ENCODE measurements at places on chromosomes 13 and 19.

DNA sequence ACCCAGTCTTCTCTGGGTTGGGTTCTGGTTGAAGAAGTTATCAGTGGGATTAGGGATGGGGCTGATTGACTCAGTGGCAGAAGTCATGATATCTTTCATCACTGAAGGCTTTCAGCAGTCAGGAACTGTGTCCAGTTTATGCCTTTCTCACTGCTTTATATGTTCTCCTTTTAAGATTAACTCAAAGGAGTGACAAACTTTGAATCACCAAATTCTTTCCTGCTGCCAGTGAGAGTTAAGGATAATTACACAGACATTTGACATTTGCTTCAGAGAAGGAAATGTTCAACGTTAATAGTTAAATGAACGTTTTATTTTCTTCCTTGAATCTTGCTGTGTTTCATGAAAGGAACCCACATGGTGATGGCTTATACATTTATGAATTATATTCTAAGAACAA is 41.0 kb upstream of the CNMD start:
- DNase-seq, result no peak

DNA sequence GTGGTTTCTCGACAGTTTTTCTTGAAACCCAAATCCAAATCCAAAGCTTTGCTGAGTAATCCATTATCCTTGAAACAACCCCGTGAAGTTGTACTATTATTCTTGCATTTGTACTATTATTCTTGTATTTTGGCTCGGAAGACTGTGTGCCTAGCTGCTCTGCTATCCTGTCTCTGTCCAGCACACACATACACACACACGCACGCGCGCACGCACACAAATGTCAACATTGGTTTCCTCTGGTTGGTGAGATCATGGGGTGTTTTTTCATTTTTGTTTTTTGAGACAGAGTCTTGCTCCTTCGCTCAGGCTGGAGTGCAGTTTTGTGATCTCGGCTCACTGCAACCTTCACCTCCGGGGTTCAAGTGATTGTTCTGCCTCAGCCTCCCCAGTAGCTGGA is 14.9 kb upstream of the KLK4 start:
- no peak for DNase-seq

DNA sequence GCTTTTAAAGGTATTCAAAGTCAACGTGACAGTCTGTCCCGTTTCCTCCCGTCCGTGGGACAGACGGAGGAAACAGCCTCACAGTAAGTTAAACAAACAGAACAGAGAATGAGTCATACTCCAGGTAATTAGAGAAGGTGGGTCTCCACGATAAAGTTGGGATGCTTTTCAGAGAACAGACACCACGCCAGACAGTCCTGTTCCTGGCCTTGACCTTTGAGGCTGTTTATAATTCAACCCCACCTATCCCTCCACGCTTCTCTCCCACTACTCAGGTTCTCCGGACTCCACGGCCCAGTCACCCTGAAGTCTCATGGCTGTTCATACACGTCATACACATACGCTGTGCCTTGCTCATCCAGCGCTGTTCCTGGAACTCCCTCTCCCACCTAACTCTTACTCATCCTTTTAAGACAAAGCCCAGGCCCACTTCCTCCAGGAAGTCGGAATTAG is 42.5 kb downstream of the ARHGEF18 start:
- no peak for DNase-seq

DNA sequence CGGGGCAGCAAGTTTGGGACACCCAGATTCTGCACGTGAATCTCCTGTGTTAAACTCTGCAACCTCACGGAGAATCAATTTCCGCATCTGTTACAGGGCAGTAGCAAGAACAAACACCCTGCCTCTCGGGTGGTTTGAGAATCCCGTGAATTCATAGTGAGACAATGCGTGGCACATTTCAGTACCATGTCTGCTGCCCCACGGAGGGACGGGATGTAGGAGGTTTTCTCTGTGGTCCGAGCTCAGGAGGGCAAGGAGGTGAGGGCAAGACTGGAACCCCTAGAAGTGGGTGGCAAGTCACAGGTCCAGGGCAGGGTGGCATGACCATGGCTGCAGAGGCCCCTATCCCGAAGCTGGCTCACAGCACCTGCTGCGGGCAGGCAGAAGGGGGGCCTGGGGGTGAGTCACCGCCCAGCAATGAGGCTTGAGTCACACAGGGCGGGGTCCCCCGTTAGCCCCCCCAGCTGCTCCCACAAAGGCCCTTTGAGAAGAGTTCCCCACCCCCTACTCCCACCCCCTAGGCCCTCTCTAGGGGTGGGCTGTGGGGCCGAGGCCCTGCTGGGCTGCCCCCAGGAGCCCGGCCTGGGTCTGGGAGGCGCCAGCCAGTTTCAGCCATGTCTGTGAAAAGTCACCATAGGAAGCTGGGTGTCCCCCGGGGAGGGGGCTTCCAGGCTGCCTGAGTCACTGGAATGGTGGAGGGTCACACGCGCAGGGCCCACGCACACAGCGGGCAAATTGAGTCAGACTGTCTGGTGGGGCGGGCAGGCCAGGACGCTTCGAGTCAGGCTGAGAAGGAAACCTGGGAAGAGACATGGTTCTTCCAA is 25.8 kb upstream of the NANOS3 start:
- DNase-seq, result peak; percentile 73

GRCh38 chr13:113216254-113217048 is 7.0 kb downstream of the CUL4A start:
- no peak for DNase-seq

GRCh38 chr13:28490061-28490460 is 4.9 kb downstream of the FLT1 start:
- DNase-seq, result no peak

DNA sequence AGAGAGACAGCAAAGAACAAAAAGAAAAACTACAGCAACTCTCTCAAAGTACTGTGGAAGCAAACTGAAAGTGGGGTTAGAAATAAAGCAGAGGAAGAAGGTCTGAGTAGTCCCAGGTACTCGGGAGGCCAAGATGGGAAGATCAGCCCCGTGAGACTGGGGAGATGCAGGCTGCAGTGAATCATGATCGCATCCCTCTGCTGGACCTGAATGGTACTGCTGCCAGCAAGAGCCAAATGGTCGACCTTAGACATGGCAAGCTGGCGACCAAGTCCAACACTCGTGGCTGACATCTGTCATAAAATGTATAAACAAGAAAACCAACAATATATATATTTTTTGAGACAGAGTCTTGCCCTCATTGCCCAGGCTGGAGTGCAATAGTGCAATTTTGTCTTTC is 33.7 kb upstream of the ZNF724 start:
- no peak for DNase-seq

DNA sequence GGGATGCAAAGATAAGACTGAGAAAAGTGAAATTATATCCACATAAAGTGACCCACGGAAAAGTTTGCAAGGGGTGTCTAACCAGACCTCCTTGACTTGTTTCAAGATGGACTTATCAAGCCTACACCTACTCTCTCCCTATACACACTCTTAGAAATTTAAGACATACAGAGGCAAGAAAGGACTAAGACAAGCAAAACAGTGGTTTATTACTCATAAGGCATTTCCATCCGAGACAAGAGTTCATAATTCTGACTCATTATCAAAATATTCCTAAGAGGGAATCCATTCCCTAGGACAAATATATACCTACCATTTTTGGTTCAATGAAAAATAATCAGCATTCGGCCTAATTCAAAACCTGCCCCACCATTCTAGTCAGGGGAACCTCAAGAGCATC is 232.6 kb upstream of the GPC6 start:
- DNase-seq, result peak; percentile 24

- DNase-seq, result no peak
These were observed 39.1 kb upstream of the EEF1AKMT1 start for GRCh38 chr13:20812890-20813289.

DNA sequence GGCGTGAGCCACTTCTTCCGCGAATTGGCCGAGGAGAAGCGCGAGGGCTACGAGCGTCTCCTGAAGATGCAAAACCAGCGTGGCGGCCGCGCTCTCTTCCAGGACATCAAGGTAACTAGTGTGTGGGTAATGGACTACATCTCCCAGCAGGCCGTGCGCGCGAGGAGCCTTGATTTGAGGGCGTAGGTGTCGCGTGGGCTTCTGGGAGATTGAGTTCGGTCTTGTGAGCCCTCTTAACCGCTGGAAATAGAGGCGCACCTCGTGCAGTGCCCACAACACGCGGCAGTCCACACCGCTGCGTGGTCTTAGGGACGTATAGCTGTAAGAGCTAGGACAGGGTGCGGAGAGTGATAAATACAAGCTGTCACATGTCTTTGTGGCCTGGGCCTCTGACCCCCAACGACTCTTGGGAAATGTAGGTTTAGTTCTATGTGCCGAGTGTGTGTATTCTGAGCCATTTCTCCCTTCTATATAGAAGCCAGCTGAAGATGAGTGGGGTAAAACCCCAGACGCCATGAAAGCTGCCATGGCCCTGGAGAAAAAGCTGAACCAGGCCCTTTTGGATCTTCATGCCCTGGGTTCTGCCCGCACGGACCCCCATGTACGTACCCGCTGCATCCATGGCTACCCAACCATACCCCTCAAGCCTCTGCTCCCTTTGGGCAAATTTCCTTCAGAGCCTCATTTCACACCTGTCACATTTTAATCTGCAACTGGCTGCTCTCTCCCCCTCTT is 864 bp downstream of the FTL start:
- peak; percentile 68 for DNase-seq

DNA sequence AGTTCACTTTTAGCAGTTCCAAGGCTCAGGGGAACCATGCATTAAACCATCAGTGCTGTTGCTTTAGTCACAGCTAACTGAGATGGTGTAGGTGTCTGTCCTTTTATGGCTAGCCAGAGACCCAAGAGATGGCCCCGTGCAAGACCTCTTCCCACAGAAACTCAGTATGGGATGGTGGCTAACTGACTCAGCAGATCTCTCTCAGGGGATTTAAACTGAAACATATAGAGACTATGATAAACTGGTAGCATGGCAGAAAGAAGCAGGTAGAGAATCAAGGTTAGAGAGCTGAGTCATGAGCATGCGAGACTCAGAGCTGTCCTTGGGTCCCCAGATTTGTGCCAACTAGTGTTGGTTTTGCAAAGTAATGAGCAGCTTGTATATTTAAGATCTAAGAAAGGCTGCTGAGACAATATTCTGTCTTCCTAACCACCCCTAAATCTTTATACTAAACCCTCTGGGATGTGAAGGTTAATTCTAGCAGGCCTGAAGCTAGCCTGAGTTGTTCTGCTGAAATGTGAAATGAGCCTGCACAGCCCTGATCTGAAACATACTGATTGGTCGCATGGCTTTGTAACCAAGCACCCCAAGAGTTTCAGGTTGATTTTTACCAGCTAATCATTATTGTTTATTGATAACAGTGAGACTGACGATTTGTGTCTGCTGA is 6.5 kb upstream of the SCEL start:
- DNase-seq, result no peak

DNA sequence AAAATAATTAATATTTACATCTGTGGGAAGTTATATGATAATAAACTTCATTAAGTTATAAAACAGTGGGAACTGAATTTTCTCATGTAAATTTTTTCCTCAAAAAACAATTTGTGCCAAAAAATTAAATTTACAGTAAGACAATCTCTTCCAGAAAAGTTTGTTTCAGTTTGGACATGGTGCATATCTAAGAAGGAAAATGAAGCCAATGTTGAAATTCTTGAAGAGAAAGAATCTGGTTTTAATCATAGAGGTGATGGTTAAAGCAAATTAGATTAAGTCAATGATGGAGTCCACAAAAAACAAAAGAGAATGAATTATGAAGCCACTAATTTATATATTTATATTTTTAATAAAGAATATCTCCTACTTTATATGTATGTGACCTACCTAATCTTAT is 457.2 kb upstream of the SLITRK1 start:
- DNase-seq, result no peak

GRCh38 chr13:99157046-99157445 is 43.6 kb upstream of the UBAC2 start:
- DNase-seq, result no peak

DNA sequence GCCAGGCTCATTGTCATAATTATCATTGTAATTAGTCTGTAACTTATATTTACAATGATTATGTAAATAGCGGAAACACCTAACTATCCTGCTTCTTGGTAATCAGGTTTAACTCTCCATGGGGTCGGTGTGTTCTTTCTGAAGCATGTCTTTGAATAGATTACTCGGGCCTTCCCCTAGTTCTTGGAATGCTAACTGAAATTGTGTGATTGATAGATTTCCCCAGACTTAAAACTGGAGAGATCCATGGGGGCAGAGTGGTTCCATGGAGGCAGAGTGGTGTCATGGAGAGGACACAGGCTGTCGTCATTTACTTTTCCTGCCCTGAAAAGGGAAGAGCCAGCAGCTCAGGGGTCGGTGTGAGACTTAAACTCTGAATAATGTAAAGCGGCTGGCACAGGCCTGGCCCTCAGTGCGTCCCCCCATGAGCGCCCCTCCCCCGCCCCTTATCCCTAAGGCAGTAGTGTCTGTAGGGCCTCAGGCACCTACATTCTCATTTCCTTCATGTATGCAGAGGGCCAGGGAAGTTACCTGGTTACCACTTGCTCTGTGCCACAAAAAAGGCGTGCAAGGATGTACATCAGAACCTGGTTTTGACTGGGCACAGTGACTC is 225.1 kb downstream of the TM9SF2 start:
- no peak for DNase-seq

- no peak for DNase-seq
These were observed 1612.3 kb upstream of the PRR20A start for GRCh38 chr13:55528434-55528833.

- no peak for DNase-seq
These were observed 1113.4 kb upstream of the MIR17HG start for GRCh38 chr13:90233933-90234672.

DNA sequence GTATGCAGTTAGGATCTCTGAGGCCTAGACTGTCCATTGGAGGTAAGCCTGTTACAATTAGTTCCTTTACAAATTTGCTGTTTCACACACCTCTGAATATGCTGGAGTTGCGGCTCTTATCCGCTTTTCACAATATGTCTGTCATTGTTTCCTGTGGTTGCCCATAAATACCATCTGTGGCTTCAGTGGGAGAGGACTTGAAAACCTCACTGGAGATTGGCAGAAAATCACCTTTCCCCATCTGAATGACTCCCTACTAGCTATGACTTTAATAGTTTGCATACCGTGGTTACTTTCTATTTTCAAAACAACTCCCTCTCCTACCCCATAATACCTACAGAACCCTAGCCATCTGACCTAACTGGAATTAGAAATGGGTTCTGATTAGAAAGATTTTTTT is 454.3 kb downstream of the PCDH17 start:
- DNase-seq, result no peak

GRCh38 chr19:38806371-38806770 is 6.4 kb downstream of the LGALS4 start:
- DNase-seq, result no peak

GRCh38 chr13:88071371-88071770 is 400.2 kb downstream of the SLITRK5 start:
- no peak for DNase-seq

- DNase-seq, result peak; percentile 62
These were observed 305.3 kb downstream of the IRS2 start for GRCh38 chr13:109481040-109481439.

DNA sequence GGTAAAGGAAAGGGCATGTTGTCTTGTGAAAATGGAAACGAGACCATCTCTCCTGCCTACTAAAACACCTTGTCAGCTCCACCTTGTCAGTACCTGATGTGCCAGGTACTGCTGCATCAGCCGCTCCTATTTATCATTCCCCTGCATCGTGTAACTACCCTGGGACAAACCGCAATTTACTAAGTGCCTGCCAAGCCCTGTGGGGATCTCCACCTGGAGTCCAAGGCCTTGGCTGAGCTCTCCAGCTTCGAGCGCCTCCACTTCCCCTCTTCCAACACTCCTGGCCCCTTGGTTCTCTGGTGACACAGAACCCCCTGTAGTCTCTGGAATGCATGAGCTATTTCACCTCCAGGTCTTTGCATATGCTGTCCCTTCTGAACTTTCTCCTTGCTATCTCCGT is 25.9 kb upstream of the CCNP start:
- no peak for DNase-seq

- no peak for DNase-seq
These were observed 58.3 kb downstream of the RAP2A start for GRCh38 chr13:97492257-97492656.

GRCh38 chr19:32658075-32658474 is 16.9 kb downstream of the ANKRD27 start:
- DNase-seq, result no peak

Data from brain pericyte (primary cell).